M059J (cell line): ENCODE measurements at places on chromosomes 3 and 15. TPM values are rescaled to one million over a fixed set of nuclear protein-coding genes. Genes with fewer than 3 reads are reported as not detected.

GRCh38 chr3:36650271-36650671, 114.1 kb downstream of the DCLK3 start:
- DNase-seq, result peak; percentile 21

The CHST13 gene
- not detected in 2 replicates for total RNA-seq

DNA sequence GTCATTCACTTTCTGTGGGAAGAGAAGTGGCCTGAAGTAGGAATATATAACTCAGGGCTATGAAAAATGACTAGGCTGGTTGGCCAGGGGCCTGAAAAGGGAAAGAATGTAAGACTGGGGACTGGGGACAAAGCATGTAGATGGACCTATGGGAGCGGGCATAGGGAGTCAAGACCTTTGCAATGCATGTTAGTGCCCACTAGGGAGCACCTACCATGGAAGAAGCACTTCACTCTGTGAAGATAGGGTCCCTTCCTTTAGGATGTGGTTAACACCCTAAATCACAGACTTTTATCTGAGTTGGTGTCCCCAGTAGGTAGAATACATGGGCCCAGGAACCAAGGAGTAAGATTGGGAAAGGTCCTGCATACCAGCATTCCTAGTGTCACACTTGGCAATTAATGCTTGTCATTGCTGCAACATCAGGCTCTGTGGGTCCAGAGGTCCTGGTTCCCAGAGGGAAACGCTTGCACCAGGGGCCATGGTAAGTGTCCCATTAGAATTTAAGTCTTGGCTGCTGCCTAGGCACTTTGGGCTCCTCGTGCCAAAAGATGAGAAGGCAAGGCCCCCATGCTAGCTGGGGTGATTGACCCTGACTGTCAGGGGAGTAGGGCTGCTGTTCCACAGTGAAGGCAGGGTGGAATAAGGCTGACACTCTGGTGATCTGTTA, 79.6 kb downstream of the CRYGS start:
- no peak for DNase-seq

The ZPLD1 gene
- total RNA-seq, result 0.20 TPM in 1 of 2 replicates, not detected in the other

DNA sequence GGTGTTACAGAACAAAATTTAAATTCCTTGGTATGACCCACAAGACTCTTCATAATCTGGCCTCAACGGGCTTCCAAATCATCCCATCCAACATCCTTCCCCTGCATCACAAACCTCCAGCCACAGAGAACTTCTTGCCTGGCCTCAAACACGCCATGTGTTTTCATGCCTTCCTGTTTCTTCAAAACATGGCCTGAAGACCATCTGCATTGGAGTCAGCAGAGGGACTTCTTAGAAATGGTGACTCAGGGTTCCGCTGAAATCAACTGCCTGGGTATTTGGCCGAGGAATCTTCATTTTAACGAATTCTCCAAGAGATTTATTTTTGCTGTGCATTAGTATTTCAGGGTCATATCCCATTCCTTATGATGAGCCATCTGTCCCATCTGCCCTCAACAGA, 138.1 kb upstream of the RAP2B start:
- no peak for DNase-seq
